NCI-H1436 treated with DMSO at 0.1 percent for 48 hours (cell line): ENCODE measurements at places on chromosomes 7 and 10.

GRCh38 chr10:20466731-20467130, 430.4 kb downstream of the NEBL start:
- DNase-seq, result no peak

- no peak for DNase-seq
These were observed 66.7 kb downstream of the CREB3L2 start for GRCh38 chr7:137934941-137935883.

GRCh38 chr7:40786909-40787308, 652.1 kb downstream of the SUGCT start:
- DNase-seq, result no peak

- no peak for DNase-seq
These were observed 203.5 kb downstream of the USP6NL start for GRCh38 chr10:11407939-11408338.

GRCh38 chr7:117021366-117021765, 68.1 kb downstream of the ST7 start:
- no peak for DNase-seq

DNA sequence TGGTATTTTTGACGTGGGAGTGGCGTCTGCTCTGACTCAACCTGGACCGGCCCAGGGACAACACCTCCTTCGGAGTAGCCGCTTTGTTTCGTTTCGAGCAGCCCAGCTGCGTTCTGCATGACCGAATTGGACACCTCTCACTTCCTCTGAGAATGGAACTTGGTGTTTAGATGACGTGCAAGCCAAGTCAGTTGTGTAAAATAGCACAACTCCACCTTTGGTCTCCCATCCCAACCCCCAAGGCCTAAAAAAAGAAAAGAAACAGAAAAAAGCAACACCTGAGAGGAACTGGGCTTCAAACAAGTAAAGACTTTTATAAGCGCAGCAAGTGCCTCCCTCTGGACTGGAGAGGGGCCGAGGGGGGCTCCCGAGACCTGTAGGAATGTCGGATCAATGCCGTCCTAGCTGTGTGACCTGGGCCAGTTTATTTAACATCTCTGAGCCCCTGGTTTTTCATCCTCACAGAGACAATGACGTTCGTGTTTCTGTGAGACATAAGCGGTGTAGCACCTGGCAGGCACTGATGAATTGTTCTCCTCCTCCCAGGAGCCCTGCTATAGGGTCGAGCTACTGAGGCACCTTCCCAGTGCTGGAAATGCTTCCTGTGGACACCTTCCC, 52.0 kb upstream of the SMNDC1 start:
- no peak for DNase-seq

GRCh38 chr7:1393421-1393820, 65.8 kb downstream of the MICALL2 start:
- no peak for DNase-seq
